ENCODE measurements at places on chromosomes 1 and 21.

GRCh38 chr1:223831755-223832636, 13.8 kb downstream of the TP53BP2 start:
- no peak for DNase-seq

DNA sequence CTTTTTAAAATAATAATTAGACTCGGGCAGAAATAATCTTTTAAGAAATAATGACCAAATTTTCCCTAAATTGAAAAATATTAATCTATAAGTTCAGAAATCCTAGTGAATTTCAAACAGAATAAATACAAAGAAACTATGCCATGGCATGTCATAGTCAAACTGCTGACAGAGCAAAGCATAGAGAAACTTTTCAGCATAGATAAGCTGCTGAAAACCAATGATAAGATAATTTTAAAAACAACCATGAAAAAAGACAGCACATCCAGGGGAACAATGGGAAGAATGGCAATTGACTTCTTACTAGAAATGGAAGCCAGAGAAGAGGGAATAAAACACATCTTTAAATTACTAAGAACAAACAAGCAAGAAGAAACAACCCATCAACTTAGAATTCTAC, 19.8 kb downstream of the CD1D start:
- DNase-seq, result no peak

- DNase-seq, result no peak
Measured at GRCh38 chr21:38839328-38840286, 33.9 kb downstream of the ETS2 start.

- DNase-seq, result no peak
Measured at GRCh38 chr1:85279458-85280080, 3.1 kb upstream of the BCL10 start.

GRCh38 chr1:229440851-229441537, 7.1 kb upstream of the ACTA1 start:
- DNase-seq, result no peak

DNA sequence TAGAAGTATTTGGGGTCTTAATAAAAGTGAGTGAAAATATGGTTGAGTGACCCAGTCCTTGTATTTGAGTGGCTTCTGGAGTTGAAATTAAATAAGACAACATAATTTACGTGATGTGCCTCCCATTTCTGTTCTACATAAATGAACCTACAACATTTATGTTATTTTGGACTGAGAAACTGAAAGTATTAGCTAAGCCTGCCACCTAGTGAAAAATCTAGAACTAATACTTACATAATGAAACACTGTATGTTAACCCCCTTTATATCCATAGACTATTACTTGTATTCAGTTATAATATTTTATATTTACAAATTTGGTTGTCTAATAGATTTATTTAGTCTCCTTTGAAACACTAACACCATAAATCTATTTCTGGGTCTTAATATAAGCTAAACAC, 298.9 kb downstream of the KCNT2 start:
- DNase-seq, result no peak

DNA sequence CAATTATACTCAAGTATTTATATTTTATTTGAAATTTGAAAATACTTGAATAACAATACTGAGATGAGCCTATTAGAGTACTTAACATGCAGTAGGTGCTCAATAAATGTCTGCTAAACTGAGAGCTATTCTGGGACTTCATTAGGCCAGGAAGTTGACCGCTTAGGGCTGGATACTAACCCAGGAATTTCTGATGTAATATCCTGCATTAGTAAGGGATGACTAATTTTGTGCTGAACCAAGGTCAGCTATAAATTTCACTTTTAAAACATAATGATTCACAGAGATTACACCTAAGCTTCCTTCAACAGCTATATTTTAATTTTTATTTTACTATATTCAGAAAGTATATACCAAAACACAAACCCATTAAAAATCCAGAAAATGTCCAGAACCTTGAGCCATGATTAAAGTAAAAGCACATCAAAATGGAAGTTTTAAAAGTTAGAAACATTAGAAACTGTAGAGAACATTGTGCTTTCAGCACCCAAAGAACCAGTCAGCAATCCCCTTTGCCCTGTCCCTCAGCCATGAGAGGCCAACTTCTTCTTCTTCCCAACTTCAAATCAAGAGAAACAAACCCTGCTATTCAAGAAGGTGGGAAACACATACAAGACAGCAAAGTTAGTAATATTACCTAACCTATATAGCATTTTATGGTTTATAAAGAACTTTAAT, 35.4 kb downstream of the WNT2B start:
- no peak for DNase-seq

- no peak for DNase-seq
Measured at GRCh38 chr1:229031061-229031460, 239.8 kb upstream of the RAB4A start.

- DNase-seq, result no peak
Measured at GRCh38 chr1:231857609-231858135, 231.1 kb downstream of the DISC1 start.

DNA sequence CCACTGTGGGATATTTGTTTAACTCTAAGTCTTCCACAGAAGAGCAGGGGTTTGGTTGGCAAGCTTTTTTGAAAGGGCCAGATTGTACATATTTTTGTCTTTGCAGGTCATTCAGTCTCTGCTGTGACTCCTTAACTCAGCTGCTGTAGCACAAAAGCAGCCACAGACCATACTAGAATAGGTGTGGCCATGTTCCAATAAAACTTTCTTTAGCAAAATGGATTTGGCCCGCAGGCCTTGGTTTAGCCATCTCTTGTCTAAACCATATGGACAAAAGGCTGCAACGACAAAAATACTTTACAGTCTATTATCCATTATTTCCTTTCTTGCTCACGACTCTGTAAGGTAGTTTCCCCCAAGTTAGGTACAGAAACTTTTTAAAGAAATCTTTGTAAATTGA, 60.5 kb downstream of the ESRRG start:
- no peak for DNase-seq

GRCh38 chr21:31862078-31862477, 10.7 kb upstream of the HUNK start:
- no peak for DNase-seq

GRCh38 chr1:2861988-2862813, 60.7 kb upstream of the TTC34 start:
- DNase-seq, result no peak

DNA sequence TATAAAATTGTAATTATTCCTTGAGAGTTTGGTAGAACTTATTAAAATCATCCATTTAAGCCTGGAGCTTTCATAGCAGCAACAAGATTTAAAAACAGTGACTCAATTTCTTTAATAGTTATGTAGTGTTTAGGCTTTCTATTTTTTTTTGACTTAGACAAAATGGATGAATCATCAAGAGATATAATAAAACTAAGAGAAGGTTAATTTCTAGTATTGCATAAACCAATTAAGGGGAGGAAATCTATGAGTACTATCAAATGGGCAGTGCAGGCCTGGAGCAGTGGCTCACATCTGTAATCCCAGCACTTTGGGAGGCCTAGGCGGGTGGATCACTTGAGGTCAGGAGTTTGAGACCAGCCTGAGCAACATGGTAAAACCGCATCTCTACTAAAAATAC, 416.3 kb upstream of the USP24 start:
- DNase-seq, result no peak

DNA sequence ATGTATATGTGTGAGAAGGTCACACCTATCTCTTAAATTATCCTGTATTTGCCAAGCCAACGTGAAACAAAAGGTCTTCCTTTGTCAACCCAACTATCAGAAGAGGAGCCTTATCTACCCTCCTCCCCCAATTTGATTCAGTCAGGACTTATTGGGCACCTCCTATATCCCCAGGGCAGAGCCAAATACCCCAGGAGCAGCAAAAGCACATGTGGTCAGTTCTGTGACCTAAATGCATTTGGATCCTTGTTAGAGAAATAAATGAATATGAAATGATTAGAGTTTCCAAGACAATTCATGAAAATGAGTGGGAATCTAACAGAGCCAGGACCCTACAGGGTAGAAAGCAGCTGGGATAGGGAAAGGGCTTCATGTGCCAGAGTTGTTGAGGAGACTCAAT, 37.0 kb upstream of the KCND3 start:
- no peak for DNase-seq

- no peak for DNase-seq
Measured at GRCh38 chr1:67304023-67304422, 3.6 kb upstream of the IL12RB2 start.

- no peak for DNase-seq
Measured at GRCh38 chr1:162276493-162276892, 100.2 kb downstream of the SPATA46 start.

DNA sequence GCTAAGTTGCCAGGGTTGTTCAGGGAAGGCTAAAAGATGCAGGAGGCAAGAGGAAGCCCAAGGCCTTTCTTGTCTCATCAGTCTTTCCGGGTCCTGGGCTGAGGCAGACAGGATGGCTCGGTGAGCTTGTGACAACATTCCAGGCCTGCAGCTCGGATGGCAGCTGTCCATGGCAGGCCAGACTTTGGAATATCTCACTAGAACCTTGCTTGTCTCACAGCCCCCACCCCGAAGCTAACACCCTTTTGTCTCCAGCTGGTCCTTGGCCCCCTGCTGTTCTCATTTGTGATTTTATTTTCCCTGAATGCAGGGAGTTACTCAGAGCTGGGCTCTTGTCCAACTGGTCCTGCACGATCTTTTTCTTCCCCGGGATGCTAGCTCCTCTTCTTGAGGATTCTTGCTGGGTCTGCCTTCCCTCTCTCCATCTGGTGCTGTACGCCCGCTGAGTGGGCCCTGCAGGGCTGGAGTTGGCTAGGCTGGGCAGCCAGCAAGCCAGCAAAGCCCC, 477.2 kb upstream of the CAMK1G start:
- peak; percentile 61 for DNase-seq

DNA sequence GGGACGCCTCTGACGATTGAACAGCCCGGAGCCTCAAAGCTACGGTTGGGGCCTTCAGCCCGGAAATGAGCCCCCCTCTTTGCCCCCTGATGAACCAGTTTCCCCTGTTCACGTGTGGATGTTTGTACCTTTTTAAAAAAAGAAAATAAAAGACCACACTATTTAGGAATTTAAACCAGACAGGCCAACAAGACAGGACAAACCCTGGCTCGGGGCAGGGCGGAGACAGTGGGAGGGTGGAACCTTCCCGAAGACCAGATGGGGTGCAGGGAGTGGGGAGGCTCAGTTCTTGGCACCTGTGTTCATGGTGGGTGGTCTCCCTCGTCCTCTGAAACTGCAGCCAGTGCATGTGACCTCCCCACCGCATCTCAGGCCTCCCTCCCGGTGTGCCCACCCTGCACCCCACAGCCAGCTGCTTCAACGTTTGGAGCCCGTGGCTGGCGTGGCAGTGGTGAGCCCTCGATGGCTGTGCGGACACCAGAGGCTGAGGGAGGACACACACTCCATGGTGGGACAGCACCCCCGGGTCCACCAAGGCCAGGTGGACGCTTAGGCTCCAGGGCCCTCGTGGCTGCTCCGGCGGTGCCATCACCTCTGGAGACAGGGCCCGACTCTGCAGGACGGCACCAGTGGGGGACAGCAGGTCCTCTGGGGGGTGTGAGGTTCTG, 45.6 kb downstream of the COL18A1 start:
- no peak for DNase-seq

GRCh38 chr1:36735939-36736730, 253.4 kb upstream of the CSF3R start:
- DNase-seq, result peak; percentile 19

- DNase-seq, result no peak
Measured at GRCh38 chr21:43884012-43884860, 19.2 kb downstream of the AGPAT3 start.

DNA sequence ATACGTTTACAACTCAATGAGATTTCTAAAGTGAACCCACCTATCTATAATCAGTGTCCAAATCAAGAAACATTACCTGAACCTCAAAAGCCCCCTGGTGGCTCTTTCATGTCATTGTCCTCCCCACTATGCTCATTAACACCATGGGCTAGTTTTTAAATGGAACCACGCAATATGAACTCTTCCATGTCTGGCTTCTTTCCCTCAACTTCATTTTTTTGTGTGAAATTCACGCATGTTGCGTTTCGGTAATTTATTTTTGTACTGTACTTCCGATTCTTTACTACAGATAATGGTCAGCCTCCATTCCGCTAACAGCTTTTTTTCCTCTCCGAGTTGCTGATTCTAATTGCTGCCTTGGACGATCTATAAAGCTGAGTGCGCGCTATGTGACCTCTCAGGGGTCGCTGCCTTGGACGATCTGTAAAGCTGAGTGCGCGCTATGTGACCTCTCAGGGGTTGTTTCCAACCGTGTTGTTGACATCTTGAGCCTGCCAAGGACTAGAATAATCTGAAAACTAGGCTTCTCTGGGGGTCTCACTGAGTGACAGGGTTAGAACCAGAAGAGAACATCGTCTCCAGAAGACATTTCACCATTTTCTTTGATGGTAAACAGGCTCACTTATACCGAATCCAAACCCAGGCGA, 1.1 kb upstream of the CACYBP start:
- DNase-seq, result peak; percentile 55

GRCh38 chr1:3678361-3679097, 26.2 kb downstream of the TP73 start:
- no peak for DNase-seq
